ENCODE measurements at places on chromosomes 5 and 9.

- DNase-seq = no peak
Observed at GRCh38 chr9:89935115-89935514, 330.3 kb downstream of the GADD45G start.

- DNase-seq = no peak
Observed at GRCh38 chr9:79200336-79200735, 371.4 kb upstream of the TLE4 start.

DNA sequence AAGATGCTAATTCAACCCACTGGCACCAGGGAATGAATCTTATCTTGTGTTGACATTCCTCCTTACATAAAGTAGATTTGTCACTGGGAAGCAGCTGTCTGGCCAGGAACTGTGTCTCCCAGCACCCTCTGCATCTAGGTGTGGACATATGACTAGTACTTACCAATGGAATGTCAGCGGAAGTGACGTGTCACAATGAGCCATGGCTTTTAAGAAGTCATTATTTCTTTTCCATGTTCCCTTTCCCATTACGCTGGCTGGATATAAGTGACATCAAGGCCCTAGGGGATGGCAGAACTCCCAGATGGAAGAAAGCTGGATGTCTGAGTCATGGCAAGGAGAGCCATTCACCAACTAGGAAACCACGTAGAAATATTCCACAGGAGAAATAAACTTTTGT is 84.7 kb upstream of the MAST4 start:
- DNase-seq = no peak

DNA sequence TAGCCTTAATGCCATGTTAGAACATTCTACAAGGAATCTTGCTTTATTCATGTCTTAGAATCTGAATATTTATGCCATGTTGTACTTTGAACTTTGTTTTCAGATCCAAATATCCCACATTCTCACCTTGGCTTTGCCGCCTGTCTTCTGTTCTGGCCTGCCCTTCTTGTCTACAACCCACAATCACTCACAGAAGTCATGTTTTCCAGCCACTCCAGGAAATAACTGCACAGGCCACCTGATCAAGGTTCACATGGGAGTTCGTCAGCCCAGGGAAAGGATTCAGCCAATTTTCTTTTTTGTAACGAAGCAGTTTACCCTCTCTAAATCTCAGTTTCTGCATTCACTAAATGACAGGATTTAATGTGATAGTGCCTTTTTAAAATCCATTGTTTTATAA is 70.5 kb downstream of the JAKMIP2 start:
- no peak for DNase-seq

DNA sequence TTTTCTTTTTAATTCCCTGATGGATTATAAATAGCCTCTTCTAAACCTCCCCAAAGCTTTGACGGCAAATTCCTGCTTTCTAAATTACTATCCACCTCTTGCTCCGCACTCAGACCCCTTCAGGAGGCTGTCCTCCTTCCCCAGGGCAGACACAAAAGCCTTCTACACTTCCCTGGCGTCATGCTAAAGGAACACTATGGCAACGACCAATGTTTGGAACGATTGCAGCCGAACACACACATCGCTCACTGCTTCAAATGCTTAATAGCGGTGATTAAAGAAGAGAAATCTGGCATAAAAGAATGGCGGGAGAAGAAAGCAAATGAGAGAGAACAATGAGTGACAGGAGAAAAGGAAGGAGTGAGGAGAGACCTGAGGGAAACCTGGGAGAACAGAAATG is 297.3 kb downstream of the MLLT3 start:
- no peak for DNase-seq

DNA sequence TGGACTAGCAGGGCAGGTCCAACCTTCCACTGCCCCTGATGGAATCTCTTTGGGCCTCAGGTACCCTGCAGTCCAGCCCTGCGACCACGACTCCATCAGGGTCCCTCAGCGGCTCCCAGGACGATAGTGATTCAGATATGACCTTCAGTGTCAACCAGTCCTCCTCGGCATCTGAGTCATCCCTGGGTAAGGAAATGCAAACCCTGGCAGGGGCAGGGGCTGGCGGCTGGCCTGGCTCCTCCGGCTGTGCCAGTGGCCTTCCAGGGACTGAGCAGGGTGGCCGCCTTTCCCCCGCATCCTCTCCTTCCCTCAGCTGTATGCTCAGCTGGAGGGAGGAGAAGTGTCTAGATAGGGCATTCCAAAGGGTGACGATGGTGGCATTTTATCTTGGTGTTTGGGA is 45.0 kb downstream of the NEURL1B start:
- DNase-seq = no peak
